Astrocyte (in vitro differentiated cells and primary cell): ENCODE measurements at places on chromosomes 16 and 17. TPM values are rescaled to one million over a fixed set of nuclear protein-coding genes. Genes with fewer than 3 reads are reported as not detected.

DNA sequence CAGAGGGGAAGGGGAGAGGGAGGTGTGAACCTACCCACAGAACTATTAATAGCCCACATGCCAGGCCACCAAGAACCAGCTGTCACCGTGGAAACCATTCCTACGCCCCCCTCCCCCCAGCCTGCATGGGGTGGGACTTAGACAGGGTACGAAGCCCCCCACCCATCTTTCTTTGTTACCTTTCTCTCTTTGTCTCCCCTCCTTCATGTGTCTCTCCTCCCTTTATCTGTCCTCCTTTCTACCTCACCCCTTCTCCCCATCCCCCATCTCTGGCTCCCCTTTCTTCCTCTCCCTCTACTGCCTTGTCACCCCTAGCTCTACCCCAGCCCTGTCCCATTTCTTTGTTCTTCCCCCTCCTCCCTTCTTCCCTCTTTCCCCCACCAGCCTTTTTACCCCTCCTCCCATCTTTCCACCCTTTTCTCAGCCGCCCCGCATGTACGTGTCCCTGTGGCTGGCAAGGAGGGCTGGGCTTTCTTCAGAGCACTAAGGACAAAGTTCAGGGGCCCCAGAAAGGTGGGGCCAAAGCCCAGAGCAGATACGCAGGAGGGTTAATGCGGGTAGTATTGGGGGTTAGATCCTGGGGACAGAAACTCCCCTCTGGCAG, 8.0 kb downstream of the THRA start:
- no peaks in the 10 kb centered on the region for H3K27me3 ChIP-seq
- H3K4me1 ChIP-seq = peaks cover 53% of the 10 kb centered on the region
- H3K4me3 ChIP-seq = no peak overlapping the region
- no peak overlapping the region for H3K27ac ChIP-seq
- H3K36me3 ChIP-seq = no peaks in the 10 kb centered on the region

ZNF205 gene
- 13.2 and 15.4 TPM in 2 replicates for total RNA-seq

CRHR1 gene
- total RNA-seq = 0.20 and 0.38 TPM in 2 replicates

TBC1D3L gene
- total RNA-seq = 16.5 and 21.7 TPM in 2 replicates

DNA sequence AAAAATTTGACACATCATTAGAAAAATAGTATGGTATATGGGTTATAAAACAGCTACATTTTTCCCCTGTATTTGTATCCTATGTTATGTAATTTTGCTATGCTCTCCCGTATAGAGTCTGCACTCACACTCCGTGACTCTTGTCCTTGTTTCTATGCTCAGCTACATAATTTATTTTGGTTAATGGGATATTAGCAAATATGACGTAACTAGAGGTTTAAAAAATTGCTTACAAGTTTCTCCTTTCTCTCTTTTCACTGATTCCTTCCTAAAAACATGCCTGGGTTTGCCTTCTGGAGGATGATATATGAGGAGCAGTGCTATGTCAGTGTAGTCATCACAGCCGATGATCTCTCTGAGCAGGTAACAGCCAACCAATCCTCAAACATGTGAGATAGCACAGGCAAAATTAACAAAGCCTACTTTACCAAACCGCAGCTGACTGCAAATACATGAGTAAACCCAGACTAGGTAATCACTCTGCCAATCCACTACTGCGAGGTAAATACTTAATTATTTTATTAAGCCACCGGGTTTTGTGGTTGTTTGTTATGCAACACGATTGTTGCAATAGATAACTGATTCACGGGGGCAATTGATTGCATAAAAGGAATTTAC, 126.9 kb downstream of the KIF2B start:
- H3K4me3 ChIP-seq = no peak overlapping the region
- no peak for DNase-seq
- H3K27ac ChIP-seq = no peak overlapping the region
- no peaks in the 10 kb centered on the region for H3K36me3 ChIP-seq
- no peaks in the 10 kb centered on the region for H3K27me3 ChIP-seq

GRCh38 chr16:65123396-65124211, 1.7 kb upstream of the CDH11 start:
- H3K27ac ChIP-seq = peak overlapping the region; percentile 90
- no peaks in the 10 kb centered on the region for H3K27me3 ChIP-seq
- DNase-seq = no peak
- peaks cover 21% of the 10 kb centered on the region for H3K4me1 ChIP-seq

ARL4D gene
- total RNA-seq = 19.7 and 26.3 TPM in 2 replicates

PHOSPHO1 gene
- 0.79 and 0.95 TPM in 2 replicates for total RNA-seq

DNA sequence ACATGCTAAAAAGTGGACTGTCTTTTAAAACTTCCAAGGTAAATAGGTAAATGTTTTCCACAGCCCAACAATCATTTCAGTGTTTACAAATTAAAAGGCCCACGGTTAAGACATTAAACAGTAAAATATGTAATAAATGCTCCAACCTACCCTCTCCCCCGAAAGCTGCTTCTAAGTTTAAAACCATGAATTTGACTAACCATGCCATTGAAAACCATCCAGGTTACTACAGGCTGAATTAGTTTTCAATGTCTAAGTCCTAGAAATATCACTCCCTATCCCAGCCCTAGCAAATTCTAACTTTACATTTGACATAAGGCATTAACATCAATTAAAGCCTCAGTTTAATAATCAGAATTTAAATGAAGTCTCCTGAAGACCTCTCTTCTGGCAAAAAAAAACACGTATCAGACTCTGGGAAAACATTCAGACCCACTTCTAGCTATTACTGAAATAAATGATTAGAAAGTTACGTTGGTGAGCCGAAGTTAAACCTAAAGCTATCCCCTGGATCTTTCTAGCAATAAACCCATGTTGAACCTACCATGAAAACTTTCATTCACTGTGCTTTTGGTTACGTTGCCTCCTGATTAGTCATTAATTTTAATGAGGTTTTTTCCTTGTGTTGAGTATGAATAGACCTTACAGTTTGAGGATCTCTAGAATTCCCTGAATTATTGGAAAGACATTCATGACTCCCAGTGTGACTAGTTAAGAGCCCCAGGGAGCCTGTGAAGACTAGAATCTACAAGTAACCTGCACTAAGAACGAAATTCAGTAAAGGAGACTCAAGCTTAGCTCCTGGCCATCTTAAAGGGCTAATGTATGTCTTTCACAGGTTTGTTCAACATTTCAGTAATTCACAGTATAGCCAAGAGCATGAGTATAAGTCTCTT, 1.7 kb upstream of the POLG2 start:
- H3K27ac ChIP-seq = peak overlapping the region; percentile 16
- DNase-seq = no peak
- H3K4me3 ChIP-seq = no peak overlapping the region
- H3K36me3 ChIP-seq = peaks cover 60% of the 10 kb centered on the region

GRCh38 chr16:4500272-4500671, 24.1 kb downstream of the HMOX2 start:
- H3K4me3 ChIP-seq = peak overlapping the region; percentile 9
- H3K36me3 ChIP-seq = peaks cover 9% of the 10 kb centered on the region
- DNase-seq = peak; percentile 83
- peak overlapping the region; percentile 50 for H3K27ac ChIP-seq
- H3K27me3 ChIP-seq = no peaks in the 10 kb centered on the region

GID4 gene
- total RNA-seq = 9.2 and 9.9 TPM in 2 replicates

DNA sequence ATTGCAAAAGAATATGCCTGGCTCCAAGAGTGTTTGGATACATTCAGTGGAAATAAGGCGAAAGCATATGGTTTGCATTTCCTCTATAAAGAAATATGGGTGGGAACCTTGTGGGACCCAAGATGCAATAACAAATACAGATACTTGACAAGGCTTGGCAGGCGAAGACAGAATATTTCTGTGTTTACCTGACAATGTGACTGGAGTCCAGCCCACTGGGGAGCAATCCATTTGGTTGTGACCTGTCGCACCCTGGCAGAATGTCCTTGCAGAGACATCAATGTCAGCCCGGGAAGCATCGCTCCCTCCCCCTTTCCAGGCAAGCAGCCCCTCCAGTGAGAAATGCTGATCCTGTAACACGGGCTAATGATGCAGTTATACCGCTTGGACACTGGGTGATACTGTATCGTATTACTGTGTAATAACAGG, 296.6 kb downstream of the MAF start:
- DNase-seq = no peak
- no peaks in the 10 kb centered on the region for H3K27me3 ChIP-seq
- no peak overlapping the region for H3K27ac ChIP-seq
- H3K36me3 ChIP-seq = no peaks in the 10 kb centered on the region

DNA sequence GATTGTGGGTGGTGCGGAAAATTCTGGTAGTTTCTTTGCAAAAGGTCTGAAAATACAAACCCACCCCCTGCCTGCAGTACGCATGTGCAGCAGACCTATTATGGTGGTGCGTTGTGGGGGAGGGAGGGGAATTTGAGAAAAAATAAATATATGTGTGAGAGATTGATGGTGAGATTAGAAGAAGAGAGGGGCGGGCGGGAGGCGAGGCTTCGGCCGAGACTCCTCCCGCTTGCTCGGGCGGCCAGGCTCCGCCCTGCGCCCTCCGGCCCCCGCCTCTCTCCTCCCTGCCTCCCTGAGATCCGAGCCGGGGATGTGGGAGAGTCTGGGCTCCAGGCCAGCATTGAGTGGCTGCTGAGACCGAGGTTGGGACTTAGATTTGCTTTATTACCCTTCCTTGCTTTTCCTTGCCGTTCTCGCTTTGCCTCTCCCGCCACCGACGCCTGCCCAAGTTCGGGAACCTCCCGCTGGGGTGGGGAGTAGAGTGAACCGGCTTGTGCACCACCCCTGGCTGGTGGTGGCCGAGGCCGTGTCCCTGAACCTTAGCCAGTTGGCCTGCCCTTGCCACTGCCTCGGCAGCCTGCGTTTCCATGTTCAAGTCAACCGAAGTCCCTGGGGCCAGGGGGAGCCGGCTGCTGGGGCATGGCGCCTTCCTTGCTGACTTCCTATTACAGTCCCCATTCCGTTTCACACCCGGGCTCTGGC, 956 bp upstream of the CHD3 start:
- H3K4me3 ChIP-seq = peak overlapping the region; percentile 71
- peak overlapping the region; percentile 84 for H3K27ac ChIP-seq
- peaks cover 7% of the 10 kb centered on the region for H3K36me3 ChIP-seq

GRCh38 chr16:1470481-1471251, 4.2 kb downstream of the CLCN7 start:
- H3K27ac ChIP-seq = peak overlapping the region; percentile 16
- H3K4me1 ChIP-seq = peaks cover 29% of the 10 kb centered on the region
- no peak overlapping the region for H3K4me3 ChIP-seq
- H3K36me3 ChIP-seq = no peaks in the 10 kb centered on the region

DNA sequence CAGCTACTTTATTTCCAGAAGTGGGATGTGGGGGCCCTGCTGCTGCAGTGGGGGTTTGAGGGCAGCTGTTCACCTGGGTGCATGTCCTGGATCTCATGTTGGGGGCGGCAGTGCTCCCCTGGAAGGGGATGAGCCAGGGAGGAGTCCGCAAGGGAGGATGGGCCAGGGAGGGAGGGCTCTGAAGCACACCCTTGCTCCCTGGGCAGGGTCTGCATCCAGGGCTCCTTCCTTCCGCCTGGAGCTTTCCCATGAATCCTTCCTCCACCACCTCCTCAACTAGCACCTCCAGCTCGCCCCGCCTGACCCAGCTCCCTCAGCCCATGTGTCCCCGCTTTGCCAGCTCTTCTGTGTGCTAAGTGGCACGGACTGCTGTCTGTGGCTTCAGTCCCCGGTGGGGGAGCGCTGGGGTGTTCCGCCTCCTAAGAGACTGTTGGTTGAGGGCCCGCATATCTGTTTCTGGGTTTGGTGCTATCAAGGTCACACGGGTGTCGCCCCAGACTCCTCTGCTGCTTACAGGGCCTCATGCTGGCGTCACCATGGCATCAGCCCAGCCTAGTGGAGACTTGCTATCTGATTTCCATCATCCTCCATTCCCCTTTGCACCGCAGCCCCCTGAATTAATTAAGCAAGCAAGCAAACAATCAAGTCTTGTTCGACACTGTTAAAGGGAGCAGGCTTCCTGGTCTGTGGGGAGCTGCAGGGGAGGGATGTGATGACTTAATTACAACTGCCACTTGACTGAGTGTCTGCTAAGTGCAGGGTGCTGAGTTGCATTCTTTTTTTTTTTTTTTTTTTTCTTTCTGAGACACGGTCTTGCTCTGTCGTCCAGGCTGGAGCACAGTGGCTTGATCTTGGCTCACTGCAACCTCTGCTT, 71.8 kb downstream of the PRKCA start:
- no peaks in the 10 kb centered on the region for H3K27me3 ChIP-seq
- DNase-seq = peak; percentile 70
- peaks cover 11% of the 10 kb centered on the region for H3K4me1 ChIP-seq
- H3K4me3 ChIP-seq = no peak overlapping the region

CXCL16 gene
- total RNA-seq = 2.2 and 3.2 TPM in 2 replicates

NOG gene
- total RNA-seq = 19.9 and 23.0 TPM in 2 replicates

DNA sequence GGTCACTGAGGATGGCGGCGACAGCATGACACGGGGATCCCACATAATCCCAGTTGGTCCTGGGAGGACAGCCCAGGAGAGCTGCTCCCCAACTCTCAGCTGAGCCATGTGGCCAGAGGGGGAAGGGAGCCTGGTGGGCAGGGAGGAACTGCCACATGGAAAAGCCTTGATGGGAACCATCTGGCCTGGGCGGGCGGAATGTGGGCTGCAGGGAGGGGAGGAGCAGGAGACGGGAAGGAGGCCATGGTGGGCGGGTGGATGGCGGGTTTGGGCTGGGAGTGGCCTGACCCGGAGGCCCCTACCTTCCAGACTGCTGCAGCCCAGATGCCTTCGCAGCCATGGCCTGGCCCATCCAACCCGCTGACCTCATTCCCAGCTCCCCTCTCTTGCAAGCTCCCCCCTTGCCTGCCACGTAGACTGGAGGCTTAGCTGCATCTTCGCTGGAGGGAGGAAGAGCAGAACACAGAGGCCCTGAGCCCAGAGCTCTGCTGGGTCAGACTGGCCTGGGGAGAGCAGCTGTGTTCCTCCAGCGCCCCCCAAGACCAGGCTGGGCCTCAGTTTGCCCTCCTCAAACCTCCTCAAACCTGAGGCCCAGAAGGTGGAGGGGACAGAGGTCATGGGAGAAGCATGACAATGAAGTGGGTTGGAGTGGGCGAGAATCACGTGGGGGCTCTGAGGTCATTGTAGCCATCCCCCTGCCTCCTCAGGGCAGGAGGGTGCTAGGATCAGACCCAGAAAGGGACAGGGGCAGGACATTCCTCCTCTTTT, 8.2 kb upstream of the COL1A1 start:
- peak overlapping the region; percentile 100 for H3K27ac ChIP-seq
- H3K36me3 ChIP-seq = no peaks in the 10 kb centered on the region
- H3K27me3 ChIP-seq = no peaks in the 10 kb centered on the region
- DNase-seq = peak; percentile 100
- H3K4me1 ChIP-seq = peaks cover 78% of the 10 kb centered on the region
- peak overlapping the region; percentile 30 for H3K4me3 ChIP-seq
